ENCODE measurements at places on chromosomes 6 and 20.

DNA sequence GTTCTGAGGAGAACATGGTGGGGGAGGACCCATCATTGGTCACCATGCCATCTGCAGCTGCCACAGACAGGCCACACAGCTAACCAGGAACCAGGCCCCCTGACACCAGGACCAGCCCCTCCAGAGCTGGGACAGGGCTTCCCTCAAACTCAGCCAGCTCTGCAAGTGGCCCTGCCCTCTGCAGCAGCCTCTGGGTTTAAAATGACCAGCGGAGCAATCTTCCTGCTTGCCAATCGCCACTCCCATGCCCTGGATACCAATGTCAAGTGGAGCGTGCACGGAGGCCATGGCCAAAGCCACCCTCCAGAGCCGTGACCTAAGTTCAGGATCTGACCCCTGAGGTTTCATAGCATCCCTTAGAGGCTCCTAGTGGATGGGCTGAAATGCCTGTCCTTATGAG is 199.4 kb downstream of the SYNDIG1 start:
- DNase-seq, result no peak

- DNase-seq, result no peak
Observed at GRCh38 chr6:9657994-9658393, 756.9 kb downstream of the TFAP2A start.

- no peak for DNase-seq
Observed at GRCh38 chr6:135270676-135271536, 89.8 kb downstream of the MYB start.

DNA sequence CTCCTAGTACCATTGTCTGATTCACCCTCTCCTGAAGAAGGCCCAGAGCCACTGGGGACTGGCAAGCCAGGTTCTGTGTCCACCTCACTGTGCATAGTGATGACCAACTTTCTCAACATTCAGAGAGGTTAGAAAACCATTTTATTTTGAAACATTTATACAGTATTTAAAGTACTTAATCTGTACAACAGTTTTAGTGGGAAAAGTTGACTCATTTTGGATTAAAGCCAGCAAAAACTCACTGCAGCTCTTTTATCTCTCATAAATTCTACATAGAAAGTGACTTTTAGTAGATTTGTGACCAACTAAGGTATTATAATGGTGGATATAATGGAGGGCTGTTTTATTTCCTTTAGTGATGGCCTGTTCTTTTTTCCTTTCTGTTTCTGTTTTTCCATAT is 9.7 kb downstream of the TULP4 start:
- no peak for DNase-seq
